ENCODE measurements at places on chromosomes 2 and 18.

DNA sequence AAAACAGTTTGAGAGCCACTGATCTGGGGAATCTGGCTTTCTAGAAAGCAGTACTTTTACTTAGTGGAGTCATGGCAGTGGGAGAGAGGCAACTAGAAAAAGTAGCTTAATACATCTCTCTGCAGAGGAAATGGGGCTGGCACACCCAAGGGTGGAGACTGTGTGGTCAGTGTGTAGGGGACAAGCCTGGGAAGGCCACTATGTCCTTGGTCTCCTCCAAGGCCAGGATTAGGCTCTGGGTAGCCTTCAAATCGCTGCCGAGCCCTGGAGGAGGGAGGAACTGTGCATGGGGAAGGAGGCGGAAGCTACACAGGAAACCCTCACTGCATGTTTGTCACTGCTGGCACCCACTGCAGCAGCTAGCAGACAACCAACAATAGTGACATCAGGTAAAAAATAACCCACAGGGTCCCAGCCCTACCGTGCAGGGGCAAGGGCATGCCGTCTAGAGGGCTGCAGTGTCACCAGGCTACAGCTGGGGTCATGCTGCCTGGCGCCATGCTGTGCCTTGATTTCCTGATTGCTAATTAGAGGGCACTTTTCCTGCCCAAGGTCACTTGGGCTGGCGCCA lies 34.8 kb downstream of the LBH start:
- peak; percentile 82 for DNase-seq

GRCh38 chr2:188975497-188976102 lies 1.4 kb downstream of the COL3A1 start:
- DNase-seq: no peak

DNA sequence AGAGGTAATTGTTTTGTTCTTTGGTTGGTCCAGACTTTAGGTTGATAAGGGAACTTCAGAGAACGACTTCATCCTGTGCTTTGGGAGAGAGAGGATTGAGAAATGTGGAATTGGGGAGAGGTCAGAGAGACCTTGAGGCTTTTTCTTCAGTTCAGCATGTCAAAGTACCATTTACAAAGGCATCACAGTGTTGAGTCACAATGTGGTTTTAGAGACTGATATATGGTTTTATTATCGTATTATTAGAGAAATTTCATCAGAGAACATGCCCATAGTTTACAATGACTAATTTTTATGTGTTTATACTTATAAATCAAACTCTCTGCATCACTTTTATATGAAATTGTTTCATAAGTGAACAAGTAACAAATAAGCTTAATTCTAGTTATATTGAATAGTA lies 626.6 kb downstream of the DSC3 start:
- DNase-seq: no peak

- DNase-seq: no peak
Observed at GRCh38 chr2:146814971-146815370, 1029.9 kb upstream of the ACVR2A start.

GRCh38 chr2:24929230-24929629 lies 9.2 kb upstream of the ADCY3 start:
- no peak for DNase-seq

GRCh38 chr2:179139506-179139905 lies 89.6 kb upstream of the CCDC141 start:
- no peak for DNase-seq

GRCh38 chr2:44649381-44649780 lies 287.6 kb downstream of the CAMKMT start:
- no peak for DNase-seq

DNA sequence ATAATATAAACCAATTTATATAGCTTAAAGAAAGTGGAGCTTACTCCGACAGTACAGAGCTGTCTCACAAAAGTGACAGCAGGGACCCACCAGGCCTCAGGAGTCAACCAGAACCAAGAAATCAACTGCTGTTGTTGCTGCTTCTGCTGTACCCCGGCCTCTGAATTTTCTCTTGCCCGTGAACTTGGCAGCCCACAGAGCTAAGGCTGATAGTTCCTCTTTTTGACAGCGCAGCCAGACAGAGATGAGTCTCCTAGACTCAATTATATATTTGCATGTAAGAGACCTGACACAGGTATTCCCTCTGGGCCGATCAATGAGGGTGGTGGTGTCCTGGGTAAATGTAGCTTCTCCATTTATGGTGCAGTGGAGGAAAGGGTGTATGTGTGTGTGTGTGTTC lies 109.4 kb downstream of the KCTD1 start:
- no peak for DNase-seq

DNA sequence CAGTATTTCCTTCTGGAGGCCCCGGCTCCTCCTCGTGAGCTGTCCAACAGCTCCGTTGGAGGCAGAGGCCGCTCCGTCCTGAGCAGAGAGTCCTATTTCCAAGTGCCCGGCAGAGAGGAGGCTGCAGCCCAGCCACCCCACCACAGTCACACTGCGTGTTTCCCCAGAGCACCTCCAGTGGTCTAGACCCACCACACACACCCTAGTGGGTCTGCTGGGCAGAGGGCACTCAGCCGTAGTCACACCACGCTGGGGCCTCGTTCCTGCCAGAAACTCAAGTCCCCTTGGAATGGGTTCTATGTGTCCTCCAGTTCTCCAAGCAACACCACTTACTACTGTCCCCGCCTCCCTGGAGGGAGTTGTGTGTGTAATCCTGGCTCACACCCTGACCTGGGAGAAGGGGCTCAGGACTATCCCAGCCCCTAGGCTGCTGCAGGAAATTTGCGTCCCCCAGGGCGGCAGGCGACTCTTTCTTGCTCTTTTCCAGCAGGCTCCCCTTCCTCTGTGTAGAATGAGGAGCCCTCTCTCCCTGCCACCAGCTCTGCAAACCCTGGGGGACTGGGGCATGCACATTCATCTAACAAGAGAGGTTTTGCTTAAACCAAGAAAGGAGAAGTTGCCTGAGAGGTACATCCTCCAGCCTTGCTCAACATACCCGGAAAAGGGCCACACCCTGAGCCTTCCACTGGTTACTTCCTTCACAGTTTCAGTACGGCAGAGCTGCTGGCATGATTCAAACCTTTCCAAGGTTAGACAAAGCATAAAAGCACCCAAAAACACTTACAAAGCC lies 114.1 kb downstream of the NDUFA10 start:
- peak; percentile 42 for DNase-seq

DNA sequence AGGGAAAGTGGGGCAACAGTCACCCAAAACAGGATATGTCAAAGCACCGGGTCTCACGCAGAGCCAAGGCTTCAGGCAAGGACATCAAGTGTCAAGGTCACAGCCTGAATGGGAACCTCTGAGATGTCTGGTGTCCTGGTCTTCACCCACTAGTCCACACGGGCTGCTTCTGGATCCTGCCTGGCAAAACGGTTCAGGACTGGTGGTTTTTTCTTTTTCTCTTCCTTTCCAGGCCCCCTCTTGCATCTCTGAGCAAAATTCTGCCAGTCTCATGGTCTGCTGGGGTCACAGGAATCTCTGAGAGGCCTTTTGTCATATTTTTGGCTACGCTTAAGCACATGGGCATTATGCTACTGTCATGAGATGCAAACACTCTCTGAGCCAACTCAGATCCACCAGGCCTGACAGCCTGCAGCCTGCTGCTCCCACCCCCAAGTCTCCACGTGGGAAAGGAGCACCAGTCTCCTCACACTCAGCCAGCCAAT lies 518.2 kb upstream of the ZEB2 start:
- no peak for DNase-seq

- DNase-seq: no peak
Observed at GRCh38 chr18:22314001-22314400, 103.7 kb downstream of the CTAGE1 start.

- no peak for DNase-seq
Observed at GRCh38 chr2:196801674-196802261, 2.3 kb upstream of the GTF3C3 start.

GRCh38 chr2:120522151-120522751 lies 176.3 kb downstream of the INHBB start:
- no peak for DNase-seq

GRCh38 chr18:48866028-48866733 lies 84.6 kb downstream of the SMAD7 start:
- DNase-seq: no peak

- no peak for DNase-seq
Observed at GRCh38 chr2:109321570-109321969, 192.6 kb downstream of the SH3RF3 start.

GRCh38 chr2:182740701-182741100 lies 24.6 kb downstream of the DNAJC10 start:
- DNase-seq: no peak

DNA sequence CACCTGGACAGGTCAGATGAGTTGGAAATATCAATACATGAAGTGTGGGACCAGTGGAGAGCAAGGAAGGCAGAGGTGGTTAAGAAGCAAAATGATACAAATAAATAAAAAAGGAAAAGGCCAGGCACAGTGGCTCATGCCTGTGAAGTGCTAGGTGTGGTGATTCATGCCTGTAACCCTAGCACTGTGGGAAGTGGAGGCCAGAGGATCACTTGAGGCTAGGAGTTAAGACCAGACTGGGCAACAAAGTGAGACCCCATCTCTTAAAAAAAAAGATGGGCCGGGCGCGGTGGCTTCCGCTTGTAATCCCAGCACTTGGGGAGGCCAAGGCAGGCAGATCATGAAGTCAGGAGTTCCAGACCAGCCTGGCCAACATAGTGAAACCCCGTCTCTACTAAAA lies 2.9 kb downstream of the STON1 start:
- no peak for DNase-seq

DNA sequence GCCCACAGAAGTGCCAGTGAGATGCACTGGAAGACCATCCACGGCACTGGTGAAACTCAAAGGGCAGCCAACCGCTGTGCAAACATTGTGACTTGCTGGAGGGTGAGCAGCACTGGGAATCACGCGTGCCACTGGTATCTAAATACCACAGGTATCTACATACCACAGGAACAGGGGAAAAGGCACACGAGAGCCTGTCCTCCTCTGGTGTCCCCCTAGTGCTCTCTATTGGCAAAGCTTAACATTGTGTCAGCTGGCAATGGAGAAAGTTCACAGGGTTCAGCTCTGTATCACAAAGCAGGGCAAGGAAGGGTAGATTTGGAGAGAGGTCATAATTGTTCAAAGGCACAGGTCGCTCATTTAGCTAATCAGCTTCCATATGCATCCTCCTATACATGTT lies 12.6 kb upstream of the SEC11C start:
- no peak for DNase-seq

GRCh38 chr2:239529313-239530015 lies 128.6 kb upstream of the HDAC4 start:
- DNase-seq: no peak

- no peak for DNase-seq
Observed at GRCh38 chr18:48975120-48975816, 24.5 kb upstream of the SMAD7 start.

GRCh38 chr18:21857871-21858270 lies 117.3 kb downstream of the MIB1 start:
- no peak for DNase-seq

DNA sequence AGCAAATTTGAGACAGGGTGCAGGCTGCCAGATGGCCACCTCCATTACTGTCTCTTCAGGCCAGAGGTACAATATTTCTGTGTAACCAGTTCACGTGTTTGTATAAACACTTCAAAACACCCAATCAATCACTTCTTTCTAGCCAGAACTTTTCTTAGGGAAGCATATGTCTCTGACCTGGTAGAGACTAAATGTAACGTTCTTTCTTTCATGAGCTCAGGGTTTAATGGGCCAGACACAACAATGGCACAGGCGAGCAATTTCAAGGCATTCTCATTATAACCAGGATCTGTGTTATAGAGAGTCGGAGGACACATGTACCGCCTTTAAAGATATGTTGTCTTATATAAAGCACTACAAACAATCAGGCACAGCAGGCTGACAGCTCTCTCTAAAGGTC lies 1846.4 kb upstream of the PIK3C3 start:
- no peak for DNase-seq

DNA sequence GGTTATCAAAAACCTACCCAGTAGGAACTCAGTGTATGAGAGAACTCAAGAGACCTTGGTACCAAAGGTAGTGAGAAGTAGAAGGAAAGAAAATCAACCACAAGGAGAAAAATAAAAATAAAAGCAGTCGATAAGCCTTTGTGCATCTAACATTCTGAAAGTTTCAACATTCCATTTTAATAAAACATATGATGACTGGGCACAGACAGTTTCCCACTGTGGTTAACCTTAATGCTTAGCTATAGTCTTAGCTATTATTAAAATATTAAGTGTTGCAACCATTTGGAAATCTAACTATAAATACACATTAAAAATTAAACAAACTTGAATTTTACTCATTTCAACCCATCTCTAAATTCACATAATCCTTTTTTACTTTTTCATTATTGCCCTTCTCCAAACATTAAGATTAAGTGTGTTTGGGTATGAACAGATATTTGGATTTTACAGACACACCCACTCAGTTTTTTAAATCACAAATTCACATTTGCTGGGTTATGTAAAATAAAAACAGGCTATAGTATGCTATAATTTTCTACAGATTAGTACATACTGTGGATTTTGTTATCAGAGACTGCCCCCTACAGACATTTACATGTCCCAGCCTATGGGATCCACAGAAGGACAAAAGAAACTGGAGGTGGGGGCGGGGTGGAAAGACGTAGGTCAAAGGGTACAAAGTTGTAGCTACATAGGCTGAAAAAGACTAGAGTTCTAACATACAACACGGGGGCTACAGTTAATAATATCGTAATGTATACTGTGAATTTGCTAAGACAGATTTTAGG lies 32.8 kb downstream of the SRBD1 start:
- DNase-seq: peak; percentile 12

- DNase-seq: peak; percentile 77
Observed at GRCh38 chr2:64522843-64523428, 1.2 kb upstream of the AFTPH start.

DNA sequence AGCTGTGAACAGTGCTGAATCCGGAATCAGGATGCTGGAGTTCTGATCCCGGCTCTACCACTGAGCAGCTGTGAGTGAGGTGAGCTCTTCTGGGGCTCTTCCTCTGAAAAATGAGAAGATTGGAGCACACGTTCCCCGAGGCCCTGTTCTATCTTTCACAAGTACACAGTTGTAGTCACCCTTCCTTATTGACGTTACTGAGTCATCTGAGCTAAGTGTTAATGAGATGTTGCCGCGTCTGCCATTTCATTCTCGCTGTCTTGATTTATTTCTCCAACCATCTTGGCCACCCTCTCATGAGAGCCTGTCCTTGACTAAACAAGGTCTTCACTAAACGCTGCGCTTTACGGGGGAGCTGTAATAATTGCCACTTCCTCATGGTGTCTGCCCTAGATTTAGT lies 31.9 kb upstream of the EFR3B start:
- no peak for DNase-seq

DNA sequence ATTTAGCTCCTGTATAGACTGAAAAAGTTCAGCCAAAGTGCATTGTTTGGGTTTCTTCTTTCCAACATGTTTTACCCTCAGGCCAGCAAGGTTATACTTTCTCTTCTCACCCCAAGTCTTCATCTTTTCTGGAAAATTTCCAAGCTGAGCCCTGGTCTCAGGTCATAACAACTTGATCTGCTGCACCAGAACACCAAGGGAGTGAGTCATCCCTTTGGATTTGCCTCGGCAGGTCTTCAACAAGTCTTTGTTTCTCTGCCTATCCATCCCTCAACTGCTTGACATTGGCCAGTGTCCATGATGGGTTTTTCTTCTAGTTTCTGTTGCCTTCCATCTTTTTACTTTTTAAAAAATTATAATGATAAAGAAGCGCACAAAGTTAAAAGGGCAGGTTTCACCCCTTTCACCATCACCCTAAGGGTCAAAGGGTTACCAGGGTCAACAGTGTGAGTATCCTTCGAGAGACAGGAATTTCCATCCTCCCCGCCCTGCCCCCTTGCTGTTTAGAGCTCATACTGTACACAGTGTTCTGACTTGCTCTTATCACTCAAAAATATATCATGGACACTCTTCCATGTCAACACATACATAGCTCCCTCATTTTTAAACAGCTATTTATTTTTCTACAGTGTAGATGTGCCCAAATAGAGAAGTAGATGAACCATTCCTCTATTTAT lies 5.7 kb upstream of the SPATS2L start:
- DNase-seq: no peak

GRCh38 chr2:240572141-240573031 lies 4.1 kb downstream of the RNPEPL1 start:
- DNase-seq: no peak
